ENCODE measurements at places on chromosomes 1 and 21.

- DNase-seq = no peak
These were observed 42.4 kb upstream of the CLDN14 start for GRCh38 chr21:36522219-36522808.

DNA sequence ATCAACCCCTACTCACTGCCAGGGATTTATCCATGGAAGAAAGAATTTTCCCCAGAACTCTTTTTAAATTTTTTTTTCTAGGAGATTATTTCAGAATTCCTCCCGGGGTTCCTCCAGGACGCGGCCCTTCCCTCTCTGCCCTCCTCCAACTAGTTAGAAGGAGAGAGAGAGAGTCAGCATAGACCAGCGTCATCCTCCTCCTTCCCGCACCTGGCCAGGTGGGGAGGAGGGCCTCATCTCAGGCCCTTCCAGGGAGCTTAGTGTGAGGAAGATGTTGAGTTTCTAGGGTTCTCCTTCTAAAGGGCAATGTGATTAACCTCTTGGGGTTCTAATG is 63.6 kb downstream of the CDK18 start:
- no peak for DNase-seq

- DNase-seq = no peak
These were observed 3.9 kb downstream of the RNF220 start for GRCh38 chr1:44408632-44409602.

GRCh38 chr1:26360807-26361604 is 7.1 kb upstream of the CRYBG2 start:
- no peak for DNase-seq

GRCh38 chr21:16678429-16679160 is 834.2 kb upstream of the CXADR start:
- DNase-seq = no peak

GRCh38 chr21:45074048-45074817 is at the start of gene ADARB1:
Gene ADARB1 (plus strand): TSS chr21:45074580. CDS start chr21:45171657, 97,077 bp downstream.
- peak; percentile 60 for DNase-seq

DNA sequence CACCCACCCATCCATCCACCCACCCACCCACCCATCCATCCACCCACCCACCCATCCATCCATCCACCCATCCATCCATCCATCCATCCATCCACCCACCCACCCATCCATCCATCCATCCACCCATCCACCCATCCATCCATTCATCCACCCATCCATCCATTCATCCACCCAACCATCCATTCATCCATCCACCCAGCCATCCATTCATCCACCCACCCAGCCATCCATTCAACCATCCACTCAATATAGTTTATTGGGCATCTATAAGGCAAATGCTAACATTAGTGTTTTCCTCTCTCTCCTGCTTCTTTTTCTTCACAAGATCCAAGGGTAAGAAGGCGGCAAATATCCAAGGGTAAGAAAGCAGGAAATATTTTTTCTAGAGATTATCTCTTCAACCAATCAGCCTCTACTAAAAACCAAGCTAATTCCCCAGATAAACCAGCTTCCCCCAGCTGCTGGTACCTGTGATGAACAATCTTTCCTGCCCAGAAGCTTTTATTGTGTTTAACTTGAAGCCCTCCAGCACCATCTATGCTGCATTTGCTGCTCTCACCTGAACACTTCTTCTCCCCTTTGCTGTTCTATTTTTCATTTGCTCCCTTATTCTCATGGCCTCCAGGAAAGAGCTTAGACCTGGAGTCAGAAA is 22.6 kb upstream of the ATP2B4 start:
- no peak for DNase-seq

DNA sequence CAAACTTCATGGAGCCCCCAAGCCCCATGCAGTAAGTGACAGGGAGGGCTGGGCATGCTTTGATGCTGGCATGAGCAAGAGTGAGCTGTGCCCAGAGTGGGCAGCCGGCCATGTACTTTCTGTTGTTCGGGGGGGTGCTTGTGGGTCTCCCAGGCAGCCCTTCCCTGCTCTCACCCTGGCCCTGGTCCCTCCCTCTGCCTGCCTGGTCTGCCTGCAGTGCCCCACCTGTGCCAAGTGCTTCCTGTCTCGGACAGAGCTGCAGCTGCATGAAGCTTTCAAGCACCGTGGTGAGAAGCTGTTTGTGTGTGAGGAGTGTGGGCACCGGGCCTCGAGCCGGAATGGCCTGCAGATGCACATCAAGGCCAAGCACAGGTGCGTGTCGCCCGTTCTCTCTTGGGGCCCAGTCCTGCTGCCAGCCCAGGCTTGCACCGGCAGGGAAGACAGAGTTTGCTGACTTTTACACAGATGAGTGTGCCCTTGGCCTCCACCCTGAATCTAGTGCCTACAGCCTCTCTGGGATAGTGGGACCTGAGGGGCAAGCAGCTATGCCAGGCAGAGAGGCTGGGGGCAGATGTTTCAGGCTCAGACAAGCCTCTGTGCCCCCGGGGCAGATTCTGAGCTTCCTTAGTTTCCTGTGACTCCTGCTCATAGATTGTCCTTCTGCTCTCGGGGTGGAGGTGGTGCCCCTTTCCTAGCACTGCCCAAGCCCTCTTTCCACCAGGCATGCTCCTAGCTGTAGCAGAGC is 7.6 kb downstream of the ZBTB48 start:
- DNase-seq = no peak

- no peak for DNase-seq
These were observed 64.6 kb downstream of the KDM1A start for GRCh38 chr1:23083714-23084480.

DNA sequence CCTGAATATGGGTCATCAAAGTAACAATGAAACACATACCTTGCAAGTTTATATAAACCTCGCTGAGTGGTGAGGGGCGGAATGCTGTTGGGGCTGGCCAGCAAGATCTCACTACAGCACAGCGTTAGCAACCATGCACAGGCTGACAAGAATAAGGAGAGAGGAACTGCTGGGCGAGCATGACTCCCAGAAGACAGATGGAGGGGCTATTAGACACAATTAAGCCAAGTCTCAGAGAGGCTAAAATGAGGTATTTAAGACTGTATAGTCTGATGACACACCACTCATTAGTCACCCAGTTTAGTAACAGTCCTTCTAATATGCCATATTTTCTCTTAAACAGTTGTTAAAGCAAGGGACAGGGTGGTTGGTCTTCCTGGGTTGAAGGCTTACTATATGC is 340.2 kb upstream of the NR5A2 start:
- DNase-seq = no peak

DNA sequence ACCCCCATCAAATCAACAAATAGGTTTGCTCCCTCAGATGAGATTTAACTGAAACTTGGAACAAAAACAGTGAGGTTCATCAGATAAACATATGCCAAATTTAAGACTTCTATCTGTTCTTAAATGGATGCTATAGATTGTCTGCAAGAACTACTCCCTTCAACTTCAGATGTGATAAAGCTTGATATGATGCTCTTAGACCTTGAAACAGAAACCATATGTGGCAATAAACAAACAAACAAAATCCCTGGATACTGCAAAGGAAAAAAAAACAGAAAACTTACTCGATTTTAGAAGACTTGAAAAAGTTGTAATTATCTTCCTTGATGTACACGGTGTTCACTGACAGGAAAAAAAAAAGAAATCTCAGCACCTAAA is 286.1 kb upstream of the USP25 start:
- no peak for DNase-seq

- no peak for DNase-seq
These were observed 10.7 kb downstream of the TUT4 start for GRCh38 chr1:52542085-52542688.

DNA sequence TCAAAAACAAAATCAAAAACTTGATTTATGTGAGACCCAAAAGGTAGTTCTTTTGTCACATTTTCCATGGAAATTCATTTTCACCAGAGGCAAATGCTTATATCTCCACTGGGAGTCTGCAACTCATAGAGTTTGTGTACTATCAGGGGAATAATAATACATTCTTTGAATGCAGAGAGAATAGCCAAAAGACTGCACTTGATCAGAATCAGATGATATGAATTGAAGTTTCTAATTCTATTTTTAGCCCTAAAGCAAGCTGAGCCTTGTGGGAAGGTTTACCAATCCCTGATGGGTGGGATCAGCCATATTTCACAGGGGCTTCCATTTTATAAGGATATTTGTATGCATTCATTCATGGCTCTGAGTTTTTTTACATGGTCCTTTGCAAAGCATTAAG is 49.6 kb downstream of the TSEN15 start:
- no peak for DNase-seq

- DNase-seq = no peak
These were observed 56.1 kb downstream of the SLAMF6 start for GRCh38 chr1:160466961-160467360.

DNA sequence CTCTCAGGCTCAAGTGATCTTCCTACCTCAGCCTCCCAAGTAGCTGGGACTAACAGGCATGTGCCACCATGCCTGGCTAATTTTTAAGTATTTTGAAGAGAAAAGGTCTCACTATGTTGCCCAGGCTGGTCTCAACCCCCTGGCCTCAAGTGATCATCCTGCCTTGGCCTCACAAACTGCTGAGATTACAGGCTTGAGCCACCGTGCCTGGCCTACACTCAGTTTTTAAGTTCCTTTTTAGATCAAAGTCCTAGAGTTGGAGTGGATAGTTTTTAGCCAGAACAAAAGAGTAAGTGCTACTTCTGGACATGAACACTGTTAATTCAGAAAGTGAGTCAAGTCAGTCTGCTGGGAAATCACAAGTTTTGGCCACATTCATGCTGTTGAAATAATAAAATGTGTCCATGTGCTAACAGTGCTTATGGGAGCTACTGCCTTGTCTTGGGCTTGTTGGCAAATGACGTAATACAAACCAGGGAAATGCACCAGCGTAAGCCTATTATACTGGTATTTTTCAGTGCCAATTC is 84.2 kb downstream of the NDUFS5 start:
- DNase-seq = no peak

DNA sequence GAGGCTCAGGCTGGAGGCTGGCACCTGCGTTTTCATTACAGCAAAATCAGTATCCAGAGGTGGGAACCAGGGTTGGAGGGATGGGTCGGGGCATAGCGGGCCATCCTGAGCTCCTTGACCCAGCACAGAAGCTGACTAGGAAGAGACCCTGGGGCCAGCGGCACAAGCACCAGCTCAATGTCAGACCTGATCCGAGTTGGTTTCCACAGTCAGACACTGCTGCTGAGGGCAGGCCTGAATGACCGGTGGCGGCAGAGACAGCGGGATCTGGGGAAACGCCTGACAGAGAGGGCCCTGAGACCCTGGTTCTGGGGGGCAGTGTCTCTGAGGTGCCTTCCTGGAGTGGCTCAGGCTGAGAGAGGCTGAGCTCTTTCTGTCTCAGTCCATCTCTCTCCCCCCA is 162.0 kb upstream of the C1orf174 start:
- no peak for DNase-seq

DNA sequence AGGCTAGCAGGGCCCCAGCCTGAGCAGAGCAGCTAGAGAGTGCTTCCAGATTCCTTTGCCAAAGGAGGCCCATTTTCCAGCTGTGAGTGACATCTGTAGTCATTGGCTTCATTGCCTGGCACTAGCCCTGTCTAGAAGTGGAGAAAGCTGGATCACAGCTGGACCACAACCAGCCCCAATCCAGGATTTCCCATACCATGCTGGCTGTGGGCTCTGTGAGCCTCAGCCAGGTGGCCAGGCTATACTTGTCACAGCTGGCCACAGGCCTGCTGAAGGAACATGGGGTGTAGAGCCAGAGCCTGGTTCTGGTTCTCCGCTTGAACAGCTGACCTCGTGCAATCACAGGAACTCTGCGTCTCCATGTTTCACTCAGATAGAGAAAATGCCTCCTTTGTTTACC is 36.6 kb downstream of the RIMKLA start:
- no peak for DNase-seq

- DNase-seq = no peak
These were observed 377.8 kb downstream of the USH2A start for GRCh38 chr1:216045400-216045799.

DNA sequence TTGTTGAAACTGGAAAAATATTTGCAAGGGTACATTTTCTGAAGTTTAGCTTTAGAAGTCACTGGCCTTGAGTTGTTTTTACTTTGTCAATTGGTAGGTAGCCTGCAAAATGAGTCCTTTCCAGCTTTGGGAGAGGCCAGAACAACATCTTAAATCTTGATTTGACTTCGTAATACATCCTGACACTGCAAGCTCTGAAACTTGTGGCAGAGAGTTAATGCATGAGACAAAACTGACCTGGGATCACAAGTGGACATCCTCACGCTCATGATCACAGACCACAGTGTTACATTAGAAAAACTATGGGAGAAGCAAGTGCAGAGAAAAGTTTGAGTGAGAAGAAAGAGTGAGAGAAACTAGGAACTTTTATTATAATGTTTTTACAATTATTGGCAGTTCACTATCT is 550.9 kb downstream of the USP25 start:
- DNase-seq = no peak

- no peak for DNase-seq
These were observed 8.6 kb downstream of the IL22RA1 start for GRCh38 chr1:24134376-24134775.

DNA sequence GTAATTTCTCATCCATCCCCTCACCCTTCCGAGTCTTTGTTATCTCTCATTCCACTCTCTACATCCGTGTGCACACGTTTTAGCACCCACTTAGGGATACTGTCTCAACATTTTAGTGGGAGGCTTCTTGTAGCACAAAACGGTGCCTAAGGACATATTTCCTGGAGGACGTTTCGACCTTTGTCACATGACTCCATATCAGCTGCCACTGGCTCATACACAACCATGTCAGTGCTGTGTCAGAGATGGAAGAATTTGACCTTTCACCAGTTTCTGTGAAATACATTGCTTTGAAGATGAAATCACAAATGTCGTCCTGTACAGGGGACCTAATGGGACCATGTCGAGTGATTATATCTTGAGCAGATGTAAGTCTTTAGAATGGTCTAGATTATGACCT is 15.6 kb downstream of the B3GALT5 start:
- DNase-seq = no peak

GRCh38 chr1:53509775-53510174 is 50.6 kb downstream of the DMRTB1 start:
- DNase-seq = no peak

- DNase-seq = no peak
These were observed 59.1 kb downstream of the PTGFR start for GRCh38 chr1:78549891-78550290.

GRCh38 chr1:62924983-62925790 is 141.3 kb downstream of the ATG4C start:
- no peak for DNase-seq

DNA sequence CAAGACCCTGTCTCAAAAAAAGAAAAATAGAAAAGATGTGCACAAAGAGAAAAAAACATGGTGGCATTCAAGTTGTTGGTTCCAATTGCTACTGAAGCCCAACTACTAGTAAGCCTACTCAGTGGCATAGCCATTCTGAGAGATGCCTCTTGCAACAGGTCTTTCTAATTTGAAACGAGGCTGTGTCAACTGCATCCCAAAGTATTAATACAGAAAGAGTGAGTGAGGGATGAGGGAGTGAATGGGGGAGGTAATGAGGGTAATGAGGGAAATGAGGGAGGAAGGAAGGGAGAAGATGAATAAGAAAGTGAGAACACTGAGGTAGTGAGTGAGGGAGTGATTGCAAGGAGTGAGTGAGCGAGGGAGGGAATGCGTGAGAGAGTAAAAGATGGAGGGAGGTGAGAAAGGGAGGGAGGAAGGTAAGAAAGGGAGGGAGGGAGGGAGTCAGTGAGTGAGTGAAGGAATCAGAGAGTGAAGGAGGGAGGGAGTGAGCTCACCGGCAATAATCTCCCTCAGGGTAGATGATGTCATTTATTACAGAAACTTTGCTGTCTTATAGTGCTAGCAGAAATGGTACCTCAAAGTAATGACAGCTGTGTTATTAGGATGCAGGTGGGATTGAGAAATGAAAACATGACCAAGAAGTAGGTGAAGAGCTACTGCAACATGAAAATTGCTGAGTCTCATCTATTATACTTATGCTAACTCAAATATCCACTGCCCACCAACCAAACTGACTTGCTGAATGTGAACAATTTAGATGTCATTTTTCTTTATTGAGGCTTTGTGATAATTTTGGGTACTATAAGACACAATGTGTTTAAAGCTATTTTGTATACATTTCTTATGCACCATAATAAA is 75.6 kb upstream of the ADAM30 start:
- DNase-seq = no peak

All from T-helper 2 cell (primary cell).